ENCODE measurements at places on chromosomes 1 and 21.

- DNase-seq = no peak
Observed at GRCh38 chr1:172670791-172671190, 11.9 kb downstream of the FASLG start.

DNA sequence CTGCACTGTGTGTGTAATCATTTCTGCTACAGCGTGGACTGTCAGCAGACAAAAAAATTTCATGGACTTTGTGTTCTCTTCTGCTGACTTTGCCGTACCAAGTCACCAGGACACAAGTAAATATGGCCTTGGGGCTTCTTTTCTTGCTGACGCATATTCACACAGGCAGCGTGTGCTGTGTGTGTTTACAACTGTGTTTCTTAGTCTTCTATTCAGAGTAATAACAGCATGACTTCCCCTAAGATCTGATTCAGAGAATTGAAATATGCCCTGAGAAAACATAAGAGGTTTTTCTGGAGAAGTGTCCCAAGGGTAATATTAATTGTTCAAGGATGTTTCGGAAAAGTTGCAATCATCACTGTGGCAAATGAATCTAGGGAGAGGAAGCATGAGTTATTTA lies 47.1 kb upstream of the DYNLT5 start:
- no peak for DNase-seq

DNA sequence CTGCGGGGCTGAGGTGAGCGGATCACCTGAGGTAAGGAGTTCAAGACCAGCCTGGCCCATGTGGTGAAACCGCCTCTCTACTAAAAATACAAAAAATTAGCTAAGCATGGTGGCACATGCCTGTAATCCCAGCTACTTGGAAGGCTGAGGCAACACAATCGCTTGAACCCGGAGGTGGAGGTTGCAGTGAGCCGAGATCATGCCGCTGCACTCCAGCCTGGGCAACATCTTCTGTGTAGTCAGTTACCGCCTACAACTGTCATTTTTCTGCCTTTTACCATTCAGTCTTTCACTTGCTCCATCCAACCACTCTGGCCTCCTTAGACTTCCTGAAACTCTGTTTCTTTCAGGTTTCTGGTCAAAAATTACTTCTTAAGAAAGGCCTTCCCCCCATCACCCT lies 2.2 kb downstream of the MYCBP start:
- DNase-seq = no peak

GRCh38 chr1:21229246-21230000 lies 52.7 kb upstream of the EIF4G3 start:
- DNase-seq = no peak

- no peak for DNase-seq
Observed at GRCh38 chr1:44040846-44041245, 9.6 kb upstream of the SLC6A9 start.

- DNase-seq = no peak
Observed at GRCh38 chr1:202201266-202201665, 7.7 kb downstream of the LGR6 start.

DNA sequence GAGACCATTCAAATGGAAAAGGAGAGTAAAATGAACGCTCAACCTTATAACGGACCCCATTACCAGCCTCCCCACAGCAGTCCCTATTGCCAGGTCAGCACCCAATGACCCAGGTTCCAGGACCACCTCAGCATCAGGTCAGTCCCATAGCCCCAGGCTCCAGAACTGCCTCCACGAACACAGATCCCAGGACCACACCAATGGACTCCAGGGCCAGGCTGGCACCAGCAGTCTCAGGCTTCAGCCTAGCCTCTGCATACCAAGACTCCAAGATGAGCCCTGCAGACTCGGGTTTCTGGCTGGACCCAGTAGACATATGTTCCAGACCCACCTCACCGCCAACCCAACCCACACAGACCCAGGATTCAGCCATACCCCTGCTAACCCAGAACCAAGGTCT lies 625.0 kb upstream of the RGS18 start:
- DNase-seq = no peak

DNA sequence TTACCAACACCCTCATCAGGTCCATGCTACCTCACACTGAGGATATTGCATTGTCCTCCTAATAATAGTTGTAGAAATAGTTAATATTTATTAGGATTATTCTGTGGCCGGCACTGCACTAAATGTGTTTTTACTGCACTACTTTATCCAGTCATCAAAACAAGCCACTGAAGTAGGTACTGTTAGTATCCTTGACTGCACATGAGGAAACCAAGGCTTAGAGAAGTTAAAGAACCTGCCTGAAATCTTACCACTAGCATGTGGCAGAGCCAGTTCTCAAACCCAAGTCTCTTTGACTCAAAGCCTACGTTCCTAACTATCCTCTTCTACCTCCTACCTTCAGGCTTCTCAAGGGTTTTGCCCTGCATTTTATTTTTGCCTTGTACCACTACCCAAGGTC lies 30.9 kb downstream of the FMO1 start:
- no peak for DNase-seq

DNA sequence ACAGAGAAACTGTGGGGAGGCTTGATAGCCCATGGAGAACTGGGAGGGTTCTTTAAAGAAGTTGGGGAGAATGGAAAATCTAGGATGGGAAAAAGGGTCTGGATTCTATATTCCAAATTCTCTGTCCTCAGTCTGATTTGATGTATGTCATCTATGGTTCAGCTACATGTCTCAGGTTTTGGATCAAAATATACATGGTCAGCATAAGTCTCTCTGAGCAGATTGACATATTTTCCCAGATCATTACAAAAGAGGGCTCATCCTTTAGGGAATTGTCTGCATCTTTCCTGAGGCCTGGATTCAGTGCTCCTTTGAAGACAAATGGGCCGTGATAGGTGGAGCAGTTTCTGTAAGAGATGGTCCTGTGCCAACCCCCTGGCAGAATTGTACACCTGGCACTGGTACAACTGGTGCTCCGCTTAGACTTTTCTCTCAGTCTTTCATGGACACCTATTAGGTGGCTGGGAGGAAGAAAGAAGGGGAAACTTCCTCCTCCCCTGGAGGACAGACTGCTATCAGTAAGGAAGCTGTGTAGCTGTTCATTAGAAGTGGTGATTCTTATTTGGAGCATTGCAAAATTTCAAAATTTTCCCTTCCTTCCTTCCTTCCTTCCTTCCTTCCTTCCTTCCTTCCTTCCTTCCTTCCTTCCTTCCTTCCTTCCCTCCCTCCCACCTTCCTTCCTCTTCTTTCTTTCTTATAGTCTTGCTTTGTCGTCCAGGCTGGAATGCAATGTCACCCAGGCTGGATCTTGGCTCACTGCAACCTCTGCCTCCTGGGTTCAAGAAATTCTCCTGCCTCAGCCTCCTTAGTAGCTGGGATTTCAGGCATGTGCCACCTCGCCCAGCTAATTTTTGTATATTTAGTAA lies 26.1 kb upstream of the RGL1 start:
- DNase-seq = no peak
